Left lung (tissue), 14 donors: ENCODE measurements at places on chromosomes 3 and 15. TPM values are rescaled to one million over a fixed set of nuclear protein-coding genes. Genes with fewer than 3 reads are reported as not detected.

Gene CISH
- 55.2 TPM for total RNA-seq

DNA sequence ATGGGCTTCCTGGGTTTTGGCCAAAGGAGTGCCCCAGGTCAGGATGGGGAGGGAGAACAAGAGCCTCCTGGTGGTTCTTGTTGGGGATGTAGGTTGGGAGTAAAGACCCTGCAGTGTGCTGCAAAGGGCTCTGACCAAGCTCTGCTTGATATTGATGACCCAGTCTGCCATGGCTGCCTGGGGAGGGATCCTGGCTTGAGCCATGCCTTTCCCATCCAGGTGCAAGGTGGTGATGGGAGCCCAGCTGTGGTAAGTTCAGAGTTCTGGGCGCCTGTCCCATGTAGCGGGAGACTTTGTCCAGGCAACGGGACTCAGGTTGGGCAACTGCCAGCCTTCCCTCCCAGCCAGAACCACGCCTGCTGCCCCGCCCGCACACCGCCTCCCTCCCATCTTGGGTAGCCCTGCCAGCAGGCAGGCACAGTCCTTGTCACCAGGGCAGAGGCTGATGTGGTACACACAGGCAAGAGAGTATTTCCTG lies 2.6 kb downstream of the GNAI2 start:
- DNase-seq, result peak; percentile 94

- no peak for DNase-seq
Measured at GRCh38 chr3:31871939-31872507, 109.0 kb downstream of the OSBPL10 start.

DNA sequence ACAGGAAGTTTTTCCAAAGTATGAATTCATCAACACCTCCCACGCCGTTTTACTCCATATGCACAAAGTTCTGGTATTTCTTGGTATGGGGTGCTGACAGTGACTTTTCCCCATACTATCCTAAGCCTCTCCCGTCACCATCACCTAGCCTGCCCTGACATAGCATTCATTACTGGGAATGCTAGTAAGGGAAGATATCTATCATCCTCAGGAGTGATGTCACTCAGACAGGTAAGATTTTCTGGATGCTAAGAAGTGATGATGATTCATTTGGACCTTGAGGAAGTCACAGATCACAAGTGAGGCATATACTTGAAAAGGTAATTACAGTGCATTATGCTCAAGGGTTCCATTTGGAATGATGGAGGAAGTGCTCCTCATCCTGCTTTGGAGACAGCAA lies 355.1 kb upstream of the STAC start:
- DNase-seq, result no peak

DNA sequence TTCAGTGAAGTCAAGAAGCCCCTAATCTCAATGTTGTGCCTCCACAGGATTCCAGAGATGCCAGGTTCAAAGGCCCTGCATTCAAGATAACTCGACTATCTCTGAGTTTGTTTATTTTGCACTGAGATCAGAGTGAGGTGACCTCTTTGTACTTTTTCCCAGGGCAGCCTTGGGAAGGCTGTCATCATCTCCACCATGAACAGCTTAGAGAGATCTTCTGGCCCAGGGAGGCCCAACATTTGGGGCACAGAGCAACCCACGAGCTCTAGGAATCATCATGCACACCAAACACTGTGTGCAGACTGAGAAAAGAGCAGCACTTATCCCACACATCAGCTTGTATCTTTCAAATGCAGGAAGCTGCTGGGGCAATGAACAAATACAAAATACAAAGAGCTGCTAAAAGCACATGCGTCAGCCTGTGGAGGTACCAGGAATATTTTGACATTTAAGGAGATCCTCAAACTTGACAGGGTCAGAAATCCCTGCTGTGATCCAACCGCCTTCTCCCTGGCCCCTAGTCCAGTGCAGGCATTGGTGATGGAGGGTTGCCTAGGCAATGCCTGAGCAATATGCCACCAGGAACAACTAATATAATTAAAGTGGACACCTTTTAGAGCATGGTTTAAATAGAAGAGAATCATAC lies 33.6 kb downstream of the TRIM42 start:
- DNase-seq, result no peak

Gene SLC2A2
- total RNA-seq, result not detected
